ENCODE measurements at places on chromosomes 5 and 9.

DNA sequence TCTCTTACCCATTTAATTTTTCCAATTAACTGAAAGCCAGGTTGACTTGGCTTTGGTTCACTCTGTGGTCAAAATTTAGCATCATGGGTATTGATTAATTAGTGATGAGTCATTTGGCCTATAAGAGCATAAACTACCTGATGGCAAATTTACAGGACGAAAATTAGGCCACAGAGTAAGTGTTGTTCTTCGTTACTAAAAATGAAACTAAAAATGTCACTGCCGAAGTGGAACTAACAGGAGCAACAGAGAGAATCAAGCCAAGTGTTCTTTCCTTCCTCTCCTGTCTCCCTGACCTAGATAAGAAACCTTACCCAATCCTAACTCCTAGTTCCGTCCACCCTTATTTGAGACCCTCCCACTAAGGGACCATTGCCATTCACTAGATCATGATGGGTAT, 176.9 kb downstream of the RAB3C start:
- DNase-seq: no peak

GRCh38 chr5:74865256-74865803, 857 bp downstream of the FAM169A start:
- DNase-seq: no peak

DNA sequence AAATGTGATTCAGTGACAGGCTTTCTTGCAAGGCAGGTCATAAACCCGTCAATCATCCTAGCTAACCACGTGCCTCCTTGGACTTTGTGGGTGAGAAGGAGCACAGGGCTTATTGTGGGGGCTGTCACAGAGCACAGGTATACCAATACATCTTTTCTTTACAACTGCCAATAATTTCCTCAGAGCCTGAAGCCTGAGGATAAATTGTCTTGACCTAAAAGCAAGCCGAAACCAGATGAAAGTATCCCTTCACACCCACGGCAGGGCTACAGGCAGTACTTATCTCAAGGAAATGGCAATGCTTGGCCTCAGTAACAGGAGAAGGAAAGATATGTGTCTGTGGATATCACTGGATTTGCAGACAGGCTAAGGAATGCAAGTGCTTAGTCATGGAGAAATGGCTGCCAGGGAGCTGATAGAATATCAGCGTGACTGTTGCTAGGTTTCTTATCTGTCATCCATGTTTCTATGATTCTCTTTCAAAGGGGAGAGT, 90.3 kb upstream of the ZNF366 start:
- DNase-seq: no peak

- no peak for DNase-seq
These were observed 141.4 kb downstream of the NPR3 start for GRCh38 chr5:32852535-32852934.

DNA sequence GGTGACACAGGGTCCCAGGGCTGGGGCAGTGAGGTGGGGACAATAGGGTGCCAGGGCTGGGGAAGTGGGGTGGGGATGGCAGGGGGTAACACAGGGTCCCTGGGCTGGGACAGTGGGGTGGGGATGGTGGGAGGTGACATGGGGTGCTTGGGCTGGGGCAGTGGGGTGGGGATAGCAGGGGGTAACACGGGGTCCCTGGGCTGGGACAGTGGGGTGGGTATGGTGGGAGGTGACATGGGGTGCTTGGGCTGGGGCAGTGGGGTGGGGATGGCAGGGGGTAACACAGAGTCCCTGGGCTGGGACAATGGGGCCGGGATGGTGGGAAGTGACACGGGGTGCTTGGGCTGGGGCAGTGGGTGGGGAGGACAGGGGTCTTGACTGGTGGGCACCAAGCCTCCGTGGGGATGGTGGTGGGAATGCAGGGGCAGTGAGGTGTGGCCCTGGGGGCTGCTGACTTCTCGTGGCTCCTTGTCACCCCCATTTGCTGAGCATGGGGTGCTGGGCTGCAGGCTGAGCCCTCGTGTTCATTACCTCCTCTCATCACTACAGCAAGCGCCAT, 41.7 kb downstream of the OLFM1 start:
- DNase-seq: no peak

DNA sequence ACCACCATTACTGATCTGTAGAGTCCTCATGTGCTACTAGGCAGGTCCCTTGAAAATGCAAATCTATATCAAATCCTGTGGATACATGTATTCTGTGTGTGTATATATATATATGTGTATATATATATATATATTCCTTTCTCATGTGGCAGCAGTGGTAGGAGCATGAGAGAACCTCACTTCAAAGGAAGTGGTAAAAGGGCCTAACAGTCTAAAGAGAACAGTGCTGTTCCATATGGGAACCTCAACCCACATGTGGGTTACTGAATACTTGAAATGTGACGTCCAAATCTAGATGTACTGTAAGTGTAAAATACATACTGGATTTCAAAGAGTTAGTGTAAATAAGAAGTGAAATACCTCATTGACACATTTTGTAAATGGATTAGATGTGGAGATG, 5.4 kb downstream of the SLC46A2 start:
- DNase-seq: no peak

- DNase-seq: no peak
These were observed 50.3 kb downstream of the MOCS2 start for GRCh38 chr5:53059281-53059680.

DNA sequence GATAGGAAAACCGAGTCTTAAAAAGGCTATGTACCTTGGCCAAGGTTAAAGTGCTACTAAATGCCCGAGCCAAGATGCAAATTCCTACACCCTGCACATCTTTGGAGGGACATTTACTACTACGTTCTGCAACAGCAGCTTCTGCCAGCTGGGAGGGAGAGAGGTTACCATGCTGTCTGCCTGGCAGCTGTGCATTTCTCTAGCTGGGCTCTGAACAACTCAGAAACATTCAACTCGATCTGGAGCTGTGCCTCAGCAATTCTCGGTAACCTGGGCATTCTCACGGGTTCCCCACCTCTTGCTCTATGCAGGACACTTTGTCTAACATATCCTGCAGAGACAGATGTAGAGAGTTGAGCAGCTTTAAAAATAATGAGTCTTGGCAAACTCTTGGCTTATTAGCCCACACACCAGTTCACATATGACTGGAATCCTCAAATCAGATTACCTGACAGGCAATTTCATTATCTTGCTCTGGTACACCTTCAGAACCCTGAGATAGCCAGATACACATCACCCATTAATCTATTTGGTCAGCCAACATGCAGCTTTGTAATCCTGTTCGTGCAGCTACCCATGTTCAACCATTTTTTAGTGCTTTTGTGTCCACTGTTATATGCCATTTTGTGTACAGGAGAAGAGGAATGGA, 115.8 kb downstream of the EFNA5 start:
- no peak for DNase-seq

DNA sequence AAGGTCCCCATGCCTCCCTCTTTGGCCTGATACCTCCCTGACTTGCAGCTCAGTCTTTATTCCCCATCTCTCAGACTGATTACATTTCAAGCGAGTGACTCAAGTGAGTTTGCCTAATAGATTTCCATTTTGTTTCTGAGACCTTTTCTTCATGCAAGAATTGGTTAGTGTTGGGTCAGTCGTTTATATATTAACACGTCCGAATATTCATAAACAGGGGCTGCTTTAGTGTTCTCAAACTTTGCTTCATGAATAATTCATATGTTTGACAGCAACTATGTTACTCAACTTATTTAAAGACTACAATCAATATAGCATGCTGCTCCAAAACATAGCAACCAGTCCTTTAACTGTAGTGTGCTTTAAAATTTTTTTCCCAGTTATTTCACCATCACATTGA, 36.6 kb upstream of the MIER3 start:
- no peak for DNase-seq

GRCh38 chr5:156474251-156474650, 147.3 kb downstream of the SGCD start:
- no peak for DNase-seq

- no peak for DNase-seq
These were observed 9.9 kb upstream of the PLEKHG4B start for GRCh38 chr5:82097-82496.

- no peak for DNase-seq
These were observed 41.9 kb upstream of the GLRX start for GRCh38 chr5:95864456-95864855.

GRCh38 chr5:64767959-64768357, 533 bp downstream of the SREK1IP1 start:
- DNase-seq: no peak

DNA sequence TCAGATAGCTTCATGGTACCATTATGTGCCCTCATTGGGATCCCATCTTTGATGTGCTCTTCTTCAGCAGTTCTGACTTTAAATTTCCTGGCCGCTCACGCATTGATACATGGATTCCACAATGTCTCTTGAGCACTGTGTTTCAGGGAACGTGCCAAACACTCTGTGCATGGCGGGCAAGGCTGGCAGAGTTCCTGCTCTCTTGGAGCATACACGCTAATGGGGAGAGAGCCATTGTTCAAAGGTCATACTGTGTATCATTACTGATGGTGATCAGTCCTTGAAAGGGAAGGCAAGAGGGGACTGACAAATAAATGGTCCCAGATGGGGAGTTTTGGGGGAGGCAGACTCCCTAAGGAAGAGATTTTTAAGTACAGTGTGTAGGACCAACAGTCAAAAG, 52.3 kb downstream of the AMBP start:
- DNase-seq: peak; percentile 64

DNA sequence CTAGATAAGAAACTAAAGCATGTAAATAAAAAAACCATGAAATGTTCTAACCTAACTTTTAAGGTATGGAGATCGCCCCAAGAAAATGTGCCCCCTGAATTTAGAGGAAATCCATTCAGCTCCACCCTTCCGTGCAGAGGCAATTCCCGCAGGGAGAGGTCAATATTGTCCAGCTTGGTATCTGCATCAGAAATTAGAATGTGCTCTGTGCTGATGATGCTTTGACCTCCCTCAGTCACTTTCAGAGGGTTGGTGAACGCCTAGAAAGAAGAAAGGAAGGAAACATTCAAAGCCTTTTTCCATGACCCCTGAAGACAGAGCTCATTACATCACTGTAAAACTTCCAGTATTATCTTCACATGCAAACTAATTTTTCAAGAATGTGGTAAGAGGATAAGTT, 91.0 kb downstream of the FREM1 start:
- DNase-seq: no peak

DNA sequence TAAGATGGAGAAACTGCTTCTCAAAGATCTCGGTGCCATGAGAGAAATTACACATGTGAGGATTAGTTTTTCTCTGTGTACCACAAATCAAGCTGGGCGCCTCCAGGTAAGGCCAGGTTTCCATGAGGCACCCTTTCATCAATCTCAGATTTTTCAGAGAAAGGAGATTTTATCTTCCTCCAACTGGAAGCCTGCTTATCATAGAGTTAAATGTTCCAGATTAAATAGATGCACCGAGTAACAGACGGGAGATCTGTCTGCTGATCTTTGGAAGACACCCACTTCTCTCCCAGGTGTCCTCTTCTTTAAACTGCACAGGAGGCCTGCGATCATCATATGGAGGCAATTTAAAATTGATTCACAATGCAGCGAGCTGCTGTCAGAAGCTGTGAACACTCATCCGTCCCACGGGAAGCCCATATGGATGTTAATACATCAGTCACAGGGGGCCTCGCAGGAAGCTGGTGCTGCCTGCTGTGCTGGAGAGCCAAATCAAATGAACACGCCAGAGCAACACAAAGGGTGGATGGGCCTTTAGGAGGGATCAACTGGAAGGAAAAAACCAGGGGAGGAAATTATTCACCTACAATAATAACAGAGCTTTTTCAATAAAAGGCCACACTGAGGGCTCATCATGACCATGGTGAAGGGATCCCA, 93.3 kb downstream of the TLE1 start:
- DNase-seq: no peak

DNA sequence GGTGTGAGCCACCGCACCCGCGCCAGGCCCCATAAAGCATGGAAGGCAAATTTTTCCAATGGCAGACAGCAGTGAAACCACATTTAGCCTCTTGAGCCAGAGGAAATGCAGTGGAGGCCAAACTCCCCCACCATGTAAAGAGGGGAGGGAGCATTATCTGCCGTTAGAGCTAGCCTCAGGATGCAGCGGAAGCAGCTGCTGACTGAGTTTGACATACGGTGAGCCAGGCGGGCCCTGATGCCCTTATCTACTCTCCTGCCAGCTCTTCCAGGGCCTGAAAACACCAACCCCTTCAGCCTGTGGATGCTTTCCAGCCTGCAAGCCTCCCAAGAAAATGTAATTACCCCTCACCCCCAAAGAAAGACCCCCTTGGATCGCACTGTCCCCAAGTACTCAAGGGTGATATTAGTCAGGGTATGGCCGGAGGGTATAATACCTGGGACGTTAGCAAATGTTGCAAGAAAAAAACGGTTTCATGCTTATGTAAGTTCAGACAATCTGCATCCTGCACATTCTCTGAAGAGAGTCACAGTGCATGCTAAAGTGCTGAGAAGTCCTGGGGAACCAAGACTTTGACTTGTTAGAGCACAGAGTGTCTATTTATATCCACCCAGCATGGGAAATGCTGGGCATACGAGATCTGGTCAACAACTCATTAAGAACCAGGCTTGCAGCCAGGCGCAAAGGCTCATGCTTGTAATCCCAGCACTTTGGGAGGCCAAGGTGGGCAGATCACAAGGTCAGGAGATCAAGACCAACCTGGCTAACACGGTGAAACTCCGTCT, 11.3 kb upstream of the GGTA1 start:
- DNase-seq: no peak

GRCh38 chr5:142290577-142291299, 34.1 kb downstream of the SPRY4 start:
- DNase-seq: no peak

DNA sequence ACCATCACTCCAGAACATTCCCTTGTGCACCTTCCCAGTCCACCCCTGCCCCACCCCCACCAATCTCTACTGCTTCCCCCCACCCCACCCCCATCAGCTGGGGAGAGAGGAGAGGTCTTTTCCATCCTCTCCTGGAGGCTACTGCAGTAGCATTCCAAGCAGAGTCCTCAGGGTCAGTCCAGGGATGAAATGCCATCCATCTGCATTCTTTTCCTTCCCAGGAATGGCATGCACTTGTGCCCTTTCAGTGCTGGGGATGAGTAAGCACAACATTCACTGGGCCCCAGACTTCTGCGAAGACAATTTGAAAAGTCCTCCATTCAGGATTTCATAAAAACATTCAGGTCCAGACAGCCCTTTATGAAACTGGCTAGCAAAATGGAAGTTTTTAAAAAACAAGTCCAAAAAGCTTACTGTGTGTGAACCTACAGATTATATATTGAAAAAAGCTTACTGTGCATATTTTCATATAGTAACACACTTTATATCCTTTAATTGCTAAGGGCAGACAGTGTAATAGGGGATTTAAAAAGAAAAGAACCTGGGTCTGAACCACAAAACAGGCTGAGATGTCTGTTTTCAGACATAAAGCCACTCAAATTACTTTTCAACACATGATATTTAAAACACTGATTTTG, 50.0 kb upstream of the GOLPH3 start:
- DNase-seq: no peak

Data from vagina (tissue), 2 donors.